ENCODE measurements at places on chromosomes 7 and 10.

- DNase-seq = peak; percentile 53
These were observed 21.6 kb downstream of the SFTPD start for GRCh38 chr10:79927111-79927828.

DNA sequence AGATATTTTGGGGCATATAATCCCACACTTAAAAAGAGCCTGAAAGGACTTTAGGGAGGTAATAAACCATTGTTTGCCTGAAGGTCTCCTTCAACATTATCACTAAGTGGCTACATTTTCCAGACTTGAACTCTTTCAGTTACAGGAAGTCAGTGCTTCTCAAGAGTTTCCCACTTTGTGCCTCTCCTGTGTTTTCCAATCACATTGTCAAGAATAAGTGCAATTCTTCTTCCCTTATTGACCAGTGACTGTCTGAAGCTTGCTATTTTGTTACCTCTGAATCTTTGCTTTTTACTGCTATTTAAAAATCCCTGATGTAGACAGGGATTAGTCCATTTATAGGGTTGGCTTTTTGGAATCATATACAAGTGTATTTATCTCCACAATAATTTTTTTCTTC lies 346.7 kb upstream of the ANKRD30A start:
- no peak for DNase-seq

GRCh38 chr7:25732766-25733217 lies 419.2 kb upstream of the NFE2L3 start:
- DNase-seq = no peak

GRCh38 chr10:104247513-104248146 lies 7.1 kb upstream of the GSTO1 start:
- no peak for DNase-seq

DNA sequence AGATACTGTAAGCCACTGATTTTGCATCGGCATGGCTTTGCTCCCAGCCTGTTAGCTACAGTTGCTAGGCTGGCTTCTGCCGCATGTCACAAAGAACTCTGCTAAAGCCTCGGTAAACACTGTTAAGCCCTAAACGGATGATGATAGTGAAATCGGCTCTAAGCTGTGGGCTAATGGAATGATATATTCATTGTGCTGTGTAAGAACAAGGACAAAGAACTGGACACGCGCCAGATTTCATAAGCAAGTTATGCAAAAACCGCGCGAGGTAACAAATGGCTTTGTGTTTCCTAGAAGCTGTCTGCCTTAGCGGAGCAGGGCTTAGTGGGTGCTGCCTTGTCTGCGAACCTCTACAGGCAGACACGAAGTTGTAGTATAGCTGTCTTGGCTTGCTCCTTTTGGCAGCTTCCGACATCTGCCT lies 331.3 kb upstream of the COBL start:
- no peak for DNase-seq

DNA sequence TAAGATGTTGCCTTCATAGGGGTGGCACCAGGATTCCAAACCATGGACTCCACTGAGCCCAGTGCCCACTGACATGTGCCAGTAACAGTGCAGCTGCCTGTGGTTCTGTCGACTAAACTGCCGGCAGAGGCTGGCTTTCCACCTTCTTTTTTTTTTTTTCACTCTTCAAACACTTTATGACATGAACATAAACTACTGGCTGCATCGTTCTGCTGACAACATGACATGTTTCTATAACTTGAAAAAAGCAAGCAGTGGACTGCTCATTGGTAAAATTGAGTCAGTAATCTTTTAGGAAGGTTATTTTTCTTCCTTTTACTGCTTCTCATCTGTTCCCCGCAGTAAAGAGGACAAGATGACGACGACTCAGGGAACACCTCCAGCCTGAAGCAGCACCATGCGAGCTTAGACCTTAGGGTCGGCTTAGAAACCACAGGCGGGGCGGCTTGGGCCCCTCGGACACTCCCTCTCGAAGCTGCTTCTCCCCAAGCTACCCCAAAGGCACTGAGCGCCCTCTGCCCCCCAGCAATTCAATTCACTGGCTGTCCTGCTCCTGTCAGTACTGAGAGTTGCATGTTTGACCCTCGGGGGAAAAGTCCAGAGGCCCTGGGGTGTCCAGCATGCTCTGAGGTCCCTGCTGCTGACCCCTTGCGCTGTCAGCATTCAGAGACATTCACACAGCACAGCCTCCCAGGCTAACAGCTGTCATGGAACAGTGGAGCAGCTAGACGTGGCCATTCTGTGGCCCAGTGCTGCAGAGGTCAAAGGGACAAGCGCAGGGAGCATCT lies 112.5 kb downstream of the EGFR start:
- peak; percentile 83 for DNase-seq

DNA sequence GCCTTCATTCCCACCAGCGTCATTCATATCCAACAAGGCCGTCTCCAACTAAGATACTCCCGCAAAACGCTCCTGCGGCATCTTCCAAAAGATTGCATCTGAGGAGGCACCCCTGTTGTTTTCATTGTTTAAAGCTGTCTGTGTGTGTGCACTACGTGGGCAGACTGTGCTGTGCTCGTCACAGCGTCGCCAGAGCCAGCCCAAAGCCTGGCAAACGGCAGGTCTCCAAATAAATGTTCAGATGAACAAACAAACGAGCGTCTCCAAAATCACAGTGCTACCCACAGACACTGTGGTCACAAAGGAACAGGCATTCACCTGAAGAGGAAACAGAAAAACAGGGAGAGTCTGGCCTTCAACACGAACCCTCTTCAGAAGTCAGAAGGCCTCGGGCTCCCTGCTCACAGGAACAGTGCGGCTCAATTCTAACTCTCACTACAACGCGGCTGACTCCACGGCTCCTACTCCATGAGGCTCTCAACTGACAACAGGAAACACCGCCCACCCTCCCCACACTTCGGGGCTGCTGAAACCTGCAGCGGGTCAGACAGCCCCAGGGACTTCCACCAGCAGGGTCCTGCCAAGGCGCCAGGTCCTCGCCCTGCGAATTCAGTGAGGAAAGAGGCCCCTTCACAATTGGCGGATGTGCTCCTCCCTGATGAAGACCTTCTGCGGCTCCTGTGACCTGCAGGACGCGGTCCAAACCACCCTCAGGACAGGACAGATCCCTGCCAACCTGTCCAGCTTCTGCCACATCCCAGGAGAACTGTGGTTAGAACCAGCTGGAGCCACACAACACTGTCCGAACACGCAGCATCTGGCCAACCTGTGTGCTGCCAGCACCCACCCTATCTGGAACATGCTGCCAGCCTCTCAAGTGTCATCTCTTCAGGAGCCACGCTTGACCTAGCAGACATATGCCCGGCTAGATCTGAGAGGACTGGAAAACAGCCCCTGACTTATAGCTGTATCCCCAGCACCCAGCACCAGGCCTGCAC lies 36.1 kb downstream of the MAD1L1 start:
- DNase-seq = peak; percentile 72

DNA sequence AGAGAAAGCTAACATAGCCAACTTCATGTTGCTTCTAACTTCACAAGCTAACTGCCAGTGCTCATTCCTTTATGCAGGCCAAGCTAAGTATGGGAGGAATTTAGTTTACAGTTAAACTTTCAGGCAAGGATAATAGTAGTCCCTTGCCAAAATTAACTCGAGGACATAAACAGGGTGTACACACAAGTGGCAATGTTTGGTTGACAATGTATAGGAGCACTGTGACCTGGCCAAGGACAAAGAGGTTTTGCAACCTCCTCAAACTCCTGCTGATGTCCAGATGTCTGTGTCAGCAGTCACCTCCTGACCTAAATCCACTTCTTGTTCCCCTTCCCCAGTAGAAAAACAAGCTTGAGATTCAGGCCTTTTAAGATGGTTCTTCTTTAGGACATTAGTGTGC lies 494.6 kb upstream of the KLF6 start:
- DNase-seq = no peak

DNA sequence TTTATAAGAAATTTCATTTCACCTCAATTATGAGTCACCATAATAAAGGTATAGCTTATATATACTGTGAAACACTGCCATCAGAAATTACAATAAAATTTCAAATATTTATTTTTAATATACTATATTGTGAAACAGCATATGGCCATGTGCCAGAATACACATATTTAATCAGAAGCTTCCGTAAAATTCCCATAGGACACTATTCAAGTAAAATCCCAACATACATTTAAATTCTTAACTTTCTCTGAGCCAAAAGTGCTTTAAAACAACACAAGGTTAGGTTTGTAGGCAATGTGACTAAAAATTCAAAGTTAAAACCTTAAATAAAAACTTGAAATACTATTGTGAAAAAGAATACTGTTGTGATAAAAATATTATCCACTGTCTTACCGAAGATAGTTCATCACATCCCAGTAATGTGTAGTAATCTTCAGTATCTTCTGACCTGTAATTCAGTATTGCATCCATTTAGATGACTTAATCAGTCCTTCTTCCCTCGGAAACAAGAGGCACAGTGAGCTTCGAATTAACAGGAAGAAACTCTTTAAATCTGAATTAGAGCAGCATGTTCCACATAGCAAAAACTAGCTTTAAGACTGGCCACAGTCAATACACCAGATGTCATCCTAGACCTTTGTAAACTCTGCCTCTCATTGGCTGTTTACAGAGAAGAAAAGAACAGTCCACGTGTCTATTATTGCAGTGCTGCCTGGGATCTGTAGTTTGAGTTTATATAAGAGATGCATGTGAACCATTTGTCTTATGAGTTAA lies at the start of gene DNAJC12:
Gene DNAJC12, minus strand, starts transcription at position 648 of the 774 bp plus-strand sequence. Its CDS starts 177 bp downstream, at position 471.
- DNase-seq = no peak

GRCh38 chr10:62666275-62666674 lies 138.2 kb upstream of the ADO start:
- no peak for DNase-seq

GRCh38 chr10:3783682-3784432 lies 1.2 kb downstream of the KLF6 start:
- DNase-seq = peak; percentile 94

- DNase-seq = peak; percentile 76
These were observed 138.0 kb downstream of the TACC2 start for GRCh38 chr10:122126763-122127659.

- no peak for DNase-seq
These were observed 534.8 kb downstream of the AUTS2 start for GRCh38 chr7:70132852-70133690.

GRCh38 chr10:97427571-97428179 lies 1.7 kb downstream of the PGAM1 start:
- DNase-seq = no peak

GRCh38 chr7:69610374-69611084 lies 12.3 kb downstream of the AUTS2 start:
- no peak for DNase-seq

- no peak for DNase-seq
These were observed 234.6 kb upstream of the PITRM1 start for GRCh38 chr10:3407208-3407607.

DNA sequence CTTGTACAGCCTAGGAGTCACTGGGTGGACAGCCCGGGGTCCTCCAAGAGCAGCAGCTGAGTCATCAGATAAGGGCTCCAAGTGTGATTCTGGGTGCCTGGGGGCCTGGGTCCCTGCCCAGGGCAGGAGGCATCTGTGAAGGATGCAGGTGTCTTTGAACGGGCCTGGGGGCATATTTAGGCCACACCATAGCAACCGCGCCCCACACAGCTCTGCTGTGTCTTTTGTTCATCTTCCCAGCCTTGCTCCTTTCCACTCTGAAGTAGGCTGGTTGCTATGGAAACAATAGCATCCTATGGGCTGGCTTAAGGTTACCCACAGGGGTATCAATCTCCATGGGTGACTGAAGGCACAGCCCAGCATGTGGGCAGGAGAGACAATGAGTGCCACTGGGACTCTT lies 324.7 kb downstream of the TCERG1L start:
- peak; percentile 68 for DNase-seq

- no peak for DNase-seq
These were observed 667 bp downstream of the KLLN start for GRCh38 chr10:87862679-87863052.

DNA sequence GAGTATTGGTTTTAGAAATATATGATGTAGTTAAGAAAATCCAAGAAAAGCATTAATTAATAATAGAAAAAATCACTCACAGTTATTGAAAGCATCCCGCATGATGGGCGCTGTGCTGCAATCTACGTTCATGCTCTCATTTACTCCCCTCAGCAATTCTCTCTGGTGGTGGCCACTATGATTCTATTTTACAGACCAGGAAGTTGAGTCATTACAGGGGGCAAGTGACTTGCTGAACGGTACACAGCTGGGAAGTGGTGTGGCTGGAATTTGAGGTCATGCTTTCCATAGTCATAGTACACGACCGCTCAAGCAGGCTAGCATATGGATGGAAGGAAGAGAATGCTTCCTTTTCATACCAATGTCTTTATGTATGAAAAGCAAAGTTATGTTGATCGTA lies 117.4 kb downstream of the TES start:
- DNase-seq = no peak

DNA sequence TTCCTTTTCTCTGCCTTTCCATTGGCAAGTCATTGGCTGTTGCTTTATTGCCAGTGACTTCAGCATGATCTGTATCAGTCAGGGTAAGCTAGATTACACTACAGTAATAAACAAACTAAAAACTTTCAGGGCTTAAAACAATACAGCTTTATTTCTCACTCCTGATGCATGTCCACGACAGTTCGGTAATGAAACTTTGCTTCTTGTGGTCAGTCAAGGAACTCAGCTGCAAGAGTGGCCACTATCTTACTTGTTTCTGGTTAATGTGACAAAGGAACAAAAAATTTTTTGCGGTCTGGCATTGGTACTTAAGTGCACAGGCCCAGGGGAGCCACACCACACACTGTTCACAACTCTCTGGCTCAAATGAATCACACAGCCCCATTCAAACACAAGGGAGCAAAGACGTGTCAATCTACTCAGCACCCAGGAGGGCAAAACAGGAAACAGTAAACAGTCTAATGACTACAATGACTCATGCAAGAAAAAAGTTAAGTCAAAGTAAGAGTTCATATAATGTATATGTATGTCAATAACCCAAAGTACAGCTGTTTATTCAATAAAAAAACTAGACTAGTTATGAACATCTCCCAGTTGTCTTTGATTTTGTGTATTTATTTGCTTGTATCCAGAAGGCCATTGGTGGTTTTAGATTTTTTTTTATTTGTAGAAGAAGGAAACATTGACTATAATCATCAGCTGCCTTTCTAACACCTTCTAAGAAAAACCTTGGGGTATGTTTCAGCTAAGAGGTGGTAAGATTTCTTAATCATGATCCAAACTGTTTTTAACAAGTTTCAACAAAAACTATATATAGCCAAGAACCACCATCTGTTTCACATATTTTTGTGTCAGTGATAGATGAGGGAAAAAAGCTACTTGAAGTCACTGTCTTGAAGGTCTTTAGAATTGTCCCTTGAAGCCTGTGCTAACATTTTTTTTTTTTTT lies 134.4 kb upstream of the FAM3C start:
- DNase-seq = no peak
